ENCODE measurements at places on chromosomes 7 and 10.

GRCh38 chr7:28853150-28853549 is 105.0 kb downstream of the TRIL start:
- DNase-seq: no peak

DNA sequence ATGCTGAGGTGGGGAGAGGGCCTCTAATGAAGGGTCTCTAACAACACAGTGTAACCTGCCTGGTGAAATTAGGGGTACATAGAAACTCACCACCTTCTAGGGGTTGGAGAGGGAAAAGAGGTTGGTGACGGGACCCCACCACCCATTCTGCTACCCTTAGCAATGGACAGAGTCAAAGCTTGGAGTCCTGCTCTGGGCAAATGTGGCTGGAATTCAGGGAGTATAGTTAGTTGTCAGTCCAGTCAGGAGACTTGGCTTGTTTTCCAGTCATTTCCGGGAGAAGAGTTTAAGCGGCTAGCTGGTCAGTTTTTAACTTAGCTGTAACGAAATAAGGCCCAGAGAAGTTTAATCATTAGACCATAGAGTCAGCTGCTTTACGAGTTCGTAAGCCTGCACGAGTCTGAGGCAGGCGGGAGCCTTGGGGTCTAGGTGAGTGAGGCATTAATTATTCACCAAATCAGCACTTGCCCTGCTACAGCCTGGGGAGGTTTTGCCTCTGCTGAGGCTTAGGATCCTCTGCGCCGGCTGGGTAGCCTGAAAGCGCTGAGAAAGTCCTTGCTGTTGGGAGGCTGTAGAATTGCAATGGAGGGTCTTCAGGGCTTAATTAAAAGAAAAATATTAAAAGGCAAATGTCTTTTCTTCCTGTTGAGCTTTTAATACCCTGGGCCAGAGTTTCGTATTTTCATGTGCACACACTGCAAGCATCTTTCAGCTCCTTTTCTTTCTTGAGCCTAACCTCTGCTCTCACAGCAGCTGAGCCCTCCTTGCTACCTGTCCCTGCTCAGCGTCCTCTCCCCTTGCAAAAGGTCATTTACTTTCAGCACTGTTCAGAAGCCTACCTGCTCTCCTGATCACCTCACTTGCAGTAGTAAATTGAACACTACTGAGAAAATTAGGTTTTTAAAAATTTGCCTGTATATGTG is 1.5 kb upstream of the LAMB1 start:
- no peak for DNase-seq

GRCh38 chr10:7625836-7626235 is 40.9 kb downstream of the ITIH5 start:
- DNase-seq: no peak

DNA sequence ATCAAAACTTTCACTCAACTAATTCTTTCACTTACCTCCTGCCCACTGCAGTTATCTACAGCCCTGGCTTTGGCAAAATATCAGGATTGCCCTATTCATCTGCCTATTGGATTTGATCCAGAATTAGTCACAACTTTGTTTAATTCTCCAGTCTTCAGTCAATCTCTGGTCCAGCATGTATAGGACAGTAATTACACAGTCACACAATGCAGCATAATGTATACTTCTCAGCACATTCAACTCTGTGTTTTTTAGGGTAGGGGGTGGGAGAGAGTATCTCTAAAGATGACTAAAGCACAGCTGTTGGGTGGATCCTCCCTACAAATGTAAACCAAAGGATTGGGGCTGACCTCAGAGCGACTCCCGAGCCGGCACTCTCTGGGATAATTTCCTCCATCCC is 17.7 kb upstream of the NRP1 start:
- DNase-seq: no peak

DNA sequence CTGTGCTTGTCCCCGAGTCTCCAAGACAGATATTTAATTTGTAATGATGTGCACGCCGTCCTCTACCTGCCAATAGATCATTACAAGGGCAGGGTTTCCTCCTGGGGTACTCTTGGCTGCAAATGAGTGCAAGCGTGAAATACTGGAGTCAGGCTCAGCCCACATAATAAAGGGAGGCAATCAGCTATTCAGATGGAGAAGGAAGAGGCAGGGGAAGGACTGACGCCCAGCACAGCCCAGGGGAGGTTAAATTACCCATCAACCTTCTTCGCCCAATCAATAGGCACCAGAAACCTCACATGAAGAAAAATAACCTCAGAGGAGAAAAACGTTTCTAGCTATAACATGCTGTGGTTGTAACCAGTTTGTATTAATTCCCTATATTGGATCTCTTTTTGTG is 544.9 kb upstream of the ADARB2 start:
- no peak for DNase-seq

GRCh38 chr7:142108728-142109505 is 2.6 kb upstream of the MGAM2 start:
- DNase-seq: no peak

GRCh38 chr10:525565-526315 is 163.7 kb downstream of the DIP2C start:
- no peak for DNase-seq

GRCh38 chr7:82704121-82704520 is 260.5 kb upstream of the CACNA2D1 start:
- DNase-seq: no peak

DNA sequence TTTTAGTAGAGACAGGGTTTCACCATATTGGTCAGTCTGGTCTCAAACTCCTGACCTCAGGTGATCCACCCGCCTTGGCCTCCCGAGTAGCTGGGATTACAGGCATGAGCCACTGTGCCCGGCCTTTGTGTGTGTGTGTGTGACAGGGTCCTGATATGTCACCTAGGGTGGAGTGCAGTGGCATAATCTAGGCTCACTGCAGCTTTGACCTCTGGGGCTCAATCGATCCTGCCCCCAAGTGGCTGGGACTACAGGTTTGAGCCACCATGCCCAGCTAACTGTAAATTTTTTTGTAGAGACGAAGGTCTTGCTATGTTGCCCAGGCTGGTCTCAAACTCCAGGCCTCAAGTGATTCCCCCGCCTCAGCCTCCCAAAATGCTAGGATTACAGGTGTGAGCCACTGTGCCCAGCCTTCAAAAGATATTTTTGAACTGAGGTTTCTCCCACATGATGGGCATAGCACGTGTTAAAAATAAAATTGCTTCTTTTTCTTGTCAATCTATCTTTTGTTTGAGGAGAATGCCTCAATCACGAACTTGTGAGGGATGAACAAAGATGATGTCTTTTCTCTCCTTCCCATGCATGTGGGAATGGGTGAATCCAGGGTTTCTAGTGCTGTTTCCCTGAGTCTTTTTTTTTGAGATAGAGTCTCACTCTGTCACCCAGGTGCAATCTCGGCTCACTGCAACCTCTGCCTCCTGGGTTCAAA is 30.8 kb upstream of the PSAP start:
- DNase-seq: no peak

- no peak for DNase-seq
These were observed 10.8 kb upstream of the PPP1R3C start for GRCh38 chr10:91643700-91644099.

DNA sequence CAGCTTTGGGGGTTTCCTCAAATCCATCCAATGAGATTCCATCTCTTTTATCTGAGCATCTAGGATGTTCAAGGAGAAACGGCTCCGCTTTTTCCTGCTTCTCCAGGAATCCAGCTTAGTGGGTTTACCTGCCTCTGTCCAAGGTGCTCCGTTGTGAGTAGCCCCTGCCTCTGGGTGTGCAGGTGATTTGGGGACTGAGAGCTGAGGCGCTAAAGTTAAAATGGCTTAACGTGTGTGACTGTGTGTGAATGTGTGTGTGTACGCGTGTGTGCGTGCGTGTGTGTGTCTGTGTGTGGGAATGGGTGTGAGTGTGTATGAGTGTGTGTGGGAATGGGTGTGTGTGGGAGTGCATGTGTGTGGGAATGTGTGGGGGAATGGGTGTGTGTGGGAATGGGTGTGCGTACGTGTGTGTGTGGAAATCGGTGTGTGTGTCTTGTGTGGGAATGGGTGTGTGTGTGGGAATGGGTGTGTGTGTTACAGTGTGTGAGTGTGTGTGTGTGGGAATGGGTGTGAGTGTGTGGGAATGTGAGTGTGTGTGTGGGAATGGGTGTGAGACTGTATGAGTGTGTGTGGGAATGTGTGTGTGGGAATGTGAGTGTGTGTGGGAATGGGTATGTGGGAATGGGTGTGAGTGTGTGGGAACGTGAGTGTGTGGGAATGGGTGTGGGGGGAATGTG is 90.2 kb upstream of the INSIG1 start:
- DNase-seq: no peak

- no peak for DNase-seq
These were observed 7.8 kb downstream of the NODAL start for GRCh38 chr10:70433581-70434280.

GRCh38 chr10:117662751-117663540 is 120.4 kb downstream of the EMX2 start:
- no peak for DNase-seq

DNA sequence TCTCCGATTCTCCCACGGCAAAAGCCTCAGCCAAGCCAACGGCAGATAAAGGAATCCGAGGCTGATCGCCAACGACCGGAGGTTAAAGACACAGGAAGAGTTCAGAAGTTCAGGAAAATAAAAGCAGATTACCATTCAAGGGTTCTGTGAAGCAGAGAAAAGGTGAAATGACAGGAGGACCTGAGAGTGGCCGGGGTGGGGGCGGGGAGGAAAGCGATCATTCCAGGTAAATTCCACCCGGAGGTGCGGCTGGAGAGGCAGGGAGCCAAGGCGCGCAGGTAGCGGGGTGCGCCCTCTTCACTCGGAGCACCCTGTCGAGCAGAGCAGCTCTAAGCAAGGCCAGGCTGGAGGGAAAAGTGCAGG is 35.3 kb upstream of the SEPHS1 start:
- no peak for DNase-seq

GRCh38 chr7:25196132-25196896 is 32.0 kb downstream of the NPVF start:
- no peak for DNase-seq

DNA sequence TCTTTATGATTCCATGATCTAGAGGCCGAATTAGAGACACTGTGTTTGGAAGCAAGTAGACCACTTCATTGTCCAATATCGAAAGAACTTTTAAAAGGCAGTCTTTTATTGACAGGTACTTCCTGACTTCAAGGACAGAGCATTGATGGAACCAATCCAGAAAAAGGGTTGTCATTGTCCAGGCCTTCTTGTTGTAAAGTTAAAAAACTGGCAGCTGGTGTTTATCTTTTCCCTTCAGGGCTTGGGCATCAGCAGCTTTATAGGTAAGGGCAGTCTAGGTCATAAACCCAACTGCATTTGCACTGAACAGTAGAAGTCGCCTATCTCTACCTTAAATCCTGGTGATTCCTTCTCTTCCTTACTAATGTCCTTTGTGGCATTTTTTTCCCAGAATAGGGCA is 95.6 kb downstream of the ST7 start:
- DNase-seq: no peak

Data from activated gamma-delta T cell (primary cell).